Kidney epithelial cell (primary cell): ENCODE measurements at places on chromosomes 4 and X. TPM values are rescaled to one million over a fixed set of nuclear protein-coding genes. Genes with fewer than 3 reads are reported as not detected.

Gene TCEAL6
- total RNA-seq, result not detected in 2 replicates

Gene GDPD2
- 0.07 TPM in 1 of 2 replicates, not detected in the other for total RNA-seq

Gene PRKX
- total RNA-seq, result 20.1 and 34.0 TPM in 2 replicates

Gene SORBS2
- 18.8 and 21.4 TPM in 2 replicates for total RNA-seq

Gene CCDC160
- 0.21 and 0.63 TPM in 2 replicates for total RNA-seq

Gene BST1
- 3.4 and 4.9 TPM in 2 replicates for total RNA-seq

Gene CTAG2
- not detected in 2 replicates for total RNA-seq

Gene HS6ST2
- total RNA-seq, result 6.6 and 8.4 TPM in 2 replicates

Gene NWD2
- 0.04 and 0.07 TPM in 2 replicates for total RNA-seq

Gene TRMT2B
- 14.2 and 20.2 TPM in 2 replicates for total RNA-seq

Gene TMPRSS11B
- not detected in 2 replicates for total RNA-seq

Gene EMD
- 56.2 and 60.5 TPM in 2 replicates for total RNA-seq

Gene F8A3
- 0.14 TPM in 1 of 2 replicates, not detected in the other for total RNA-seq

Gene SLITRK4
- total RNA-seq, result 3.4 and 5.1 TPM in 2 replicates

Gene USP9X
- 53.7 and 56.3 TPM in 2 replicates for total RNA-seq

DNA sequence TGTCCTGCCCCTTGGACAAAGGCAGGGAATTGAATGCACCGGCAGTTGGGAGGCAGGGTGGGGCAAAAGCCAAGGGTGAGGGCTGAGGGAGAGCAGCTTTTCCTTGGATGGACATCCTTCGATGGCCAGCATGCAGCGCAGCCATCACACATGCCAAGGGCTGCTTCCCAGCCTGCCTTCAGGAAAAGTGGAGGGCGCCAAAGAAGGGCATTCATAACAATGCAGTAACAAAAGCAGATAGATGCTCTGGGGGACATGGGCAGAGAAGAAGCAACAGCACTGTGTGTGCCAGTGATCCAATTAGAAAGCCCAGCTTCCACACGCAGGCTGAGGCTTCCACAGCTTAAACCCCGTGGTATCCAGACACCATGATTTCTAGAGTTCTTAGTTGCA, 71.5 kb downstream of the TSPAN5 start:
- no peak for DNase-seq

DNA sequence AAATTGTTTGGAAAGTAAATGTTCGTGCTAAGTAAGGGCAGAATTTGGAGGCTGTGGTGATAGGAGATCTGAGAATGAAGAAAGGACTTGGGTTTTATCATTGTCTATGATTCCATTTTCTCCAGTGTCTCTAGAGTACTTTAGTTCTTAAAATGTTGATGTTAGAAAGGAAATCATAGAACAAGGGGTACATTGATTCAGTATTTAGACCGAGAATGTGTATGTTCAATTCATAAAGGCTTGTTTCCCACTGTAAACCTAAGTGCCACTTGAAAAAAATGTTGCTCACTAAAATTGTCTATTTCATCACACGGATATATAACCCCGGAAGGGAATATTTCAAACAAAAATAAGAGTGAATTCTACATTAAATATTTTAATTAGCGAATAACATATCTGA, 159.3 kb upstream of the ETNPPL start:
- DNase-seq, result no peak

GRCh38 chr4:98625399-98625798, 33.0 kb downstream of the TSPAN5 start:
- no peak for DNase-seq

GRCh38 chr4:71377561-71377960, 38.7 kb downstream of the SLC4A4 start:
- DNase-seq, result peak; percentile 49

- no peak for DNase-seq
Observed at GRCh38 chrX:104108955-104109354, 3.4 kb upstream of the ZCCHC18 start.

DNA sequence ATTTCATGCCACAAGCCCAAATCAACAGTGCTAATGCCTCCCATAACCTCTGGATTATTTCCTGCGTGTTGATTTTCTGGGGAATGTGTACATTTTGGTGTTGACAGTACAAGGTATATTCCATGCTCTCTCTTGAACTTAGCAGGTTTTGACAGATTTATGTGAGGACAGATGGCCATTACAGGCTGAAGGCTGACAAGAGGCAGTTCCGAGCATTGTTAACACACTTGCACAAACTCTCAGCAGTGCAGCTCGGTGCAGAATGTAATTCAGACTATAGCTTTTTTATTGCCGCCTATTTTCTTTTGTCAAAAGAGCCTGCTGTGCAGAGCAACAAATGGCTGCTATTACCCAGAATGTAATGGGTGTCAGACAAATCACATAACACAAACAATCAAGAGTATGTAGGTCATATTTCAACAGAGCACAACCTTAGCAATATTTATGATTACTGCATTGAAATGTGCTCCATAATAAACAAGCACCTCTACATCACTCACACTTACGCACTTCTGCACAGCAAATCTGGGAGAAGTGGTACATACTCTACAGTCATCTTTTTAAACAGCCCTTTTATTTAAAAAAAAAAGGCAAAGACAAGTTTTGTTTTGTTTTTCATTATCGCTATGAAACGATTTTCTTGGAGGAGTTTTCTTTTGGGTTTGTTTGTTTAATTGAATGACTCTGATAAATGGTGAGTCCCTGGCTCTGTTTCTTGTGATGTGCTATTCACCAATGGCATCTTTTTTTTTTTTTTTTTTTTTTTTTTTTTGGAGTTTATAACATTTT, 71.6 kb downstream of the PPARGC1A start:
- DNase-seq, result no peak

DNA sequence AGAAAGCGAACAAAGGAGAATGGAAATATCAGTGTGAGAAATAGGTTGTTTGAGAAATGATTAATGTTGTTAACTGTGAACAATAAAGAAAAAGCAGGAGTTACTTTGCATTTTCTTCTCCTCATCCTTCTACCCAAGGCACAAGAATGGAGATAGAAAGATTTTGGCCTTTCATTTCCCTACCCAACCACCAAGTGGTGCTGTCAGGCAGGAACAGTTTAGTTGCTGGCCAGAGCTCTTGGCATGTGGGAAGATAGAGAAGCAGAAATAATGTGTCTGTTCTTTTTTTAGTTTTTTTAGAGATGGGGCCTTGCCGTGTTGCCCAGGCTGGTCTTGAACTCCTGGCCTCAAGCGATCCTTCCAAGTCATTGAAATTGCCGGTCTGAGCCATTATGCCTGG, 12.8 kb downstream of the HOPX start:
- DNase-seq, result no peak

DNA sequence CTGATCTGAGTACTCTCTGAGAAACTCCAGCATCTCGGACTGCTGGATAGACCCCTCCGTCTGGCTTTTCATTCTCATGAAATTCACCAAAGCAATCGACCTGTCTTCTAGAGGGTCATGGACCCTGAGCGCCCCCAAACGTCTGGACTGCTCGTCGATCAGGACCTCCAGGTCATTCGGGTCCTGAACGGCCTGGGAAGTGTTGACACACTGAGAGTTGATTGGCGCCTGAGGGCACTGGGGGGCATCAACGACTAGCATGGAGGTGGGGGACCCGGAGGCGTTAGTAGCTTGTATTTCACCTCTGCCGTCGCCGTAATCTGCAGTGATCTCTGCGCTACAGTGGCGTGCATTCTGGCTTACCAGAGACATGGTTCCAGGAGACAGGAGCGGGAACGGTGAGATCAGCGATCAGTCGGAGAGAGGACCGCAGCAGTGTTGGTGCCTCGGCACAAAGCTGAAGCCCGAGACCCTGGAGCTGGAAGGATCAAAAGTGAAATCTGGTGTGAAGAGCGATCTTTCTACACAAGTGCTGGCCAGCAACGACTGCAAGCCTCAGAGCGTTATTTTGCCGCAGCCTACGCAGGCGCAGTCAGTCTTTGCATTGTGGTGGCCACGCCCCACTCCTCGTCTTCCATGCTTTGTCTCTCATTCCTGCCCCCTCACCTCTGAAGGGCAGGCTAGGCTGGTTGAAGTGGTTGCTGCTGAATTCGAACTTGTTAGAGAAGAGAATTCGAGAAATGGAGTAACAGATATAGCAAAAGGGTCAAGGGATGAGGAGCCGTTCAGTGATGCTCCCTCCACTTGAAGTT, at the start of gene MAGEE2:
Gene MAGEE2 (minus strand): TSS at position 575 of the 812 bp plus-strand sequence. CDS start 203 bp downstream, at position 372.
- DNase-seq, result no peak

DNA sequence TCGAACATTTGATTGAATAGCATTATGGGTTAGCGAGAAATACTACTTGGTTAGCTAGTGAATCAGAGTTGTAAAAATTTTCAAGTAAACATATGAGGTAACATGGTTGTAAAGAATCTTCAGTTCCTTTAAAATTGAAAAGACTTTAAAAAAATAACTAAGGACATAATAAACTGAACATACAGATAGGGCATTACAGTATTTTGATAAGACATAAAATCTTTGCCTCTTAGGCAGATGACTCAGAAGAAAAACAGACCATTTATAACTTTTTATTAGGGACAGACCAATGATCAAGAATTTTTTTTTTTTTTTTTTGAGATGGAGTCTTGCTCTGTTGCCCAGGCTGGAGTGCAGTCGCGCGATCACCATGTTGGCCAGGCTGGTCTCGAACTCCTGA, 43.1 kb downstream of the PNMA5 start:
- no peak for DNase-seq

DNA sequence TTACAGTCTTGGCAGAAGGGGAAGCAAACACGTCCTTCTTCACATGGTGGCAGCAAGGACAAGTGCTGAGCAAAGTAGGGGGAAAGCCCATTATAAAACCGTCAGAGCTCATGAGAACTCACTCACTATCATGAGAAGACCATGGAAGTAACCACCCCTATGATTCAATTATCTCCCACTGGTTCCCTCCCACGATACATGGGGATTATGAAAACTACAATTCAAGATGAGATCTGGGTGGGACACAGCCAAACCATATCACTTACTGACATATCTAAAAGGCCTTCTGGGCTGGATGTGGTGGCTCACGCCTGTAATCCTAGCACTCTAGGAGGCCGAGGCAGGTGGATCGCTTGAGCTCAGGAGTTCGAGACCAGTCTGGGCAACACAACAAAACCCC, 117.1 kb upstream of the USP9X start:
- no peak for DNase-seq

- DNase-seq, result no peak
Observed at GRCh38 chrX:132692066-132692465, 203.2 kb upstream of the MBNL3 start.

DNA sequence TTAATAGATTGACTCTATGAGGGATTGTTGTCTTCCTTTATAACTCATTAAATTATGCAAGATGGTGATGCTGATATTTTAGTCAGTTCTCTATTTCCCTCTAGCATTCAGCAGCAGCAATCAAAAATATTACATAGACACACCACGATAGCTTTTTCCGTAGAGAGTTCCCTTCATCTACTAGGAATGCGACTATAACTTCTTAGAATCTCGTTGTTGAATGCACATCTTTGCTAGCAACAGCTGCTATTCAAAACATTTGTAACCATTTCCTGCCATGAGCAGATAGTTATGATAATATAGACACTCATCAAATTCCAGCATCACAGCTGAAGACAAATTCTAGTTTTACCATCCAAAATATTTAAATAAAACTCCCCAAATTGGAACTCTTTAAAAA, 147.4 kb upstream of the FGF13 start:
- no peak for DNase-seq

DNA sequence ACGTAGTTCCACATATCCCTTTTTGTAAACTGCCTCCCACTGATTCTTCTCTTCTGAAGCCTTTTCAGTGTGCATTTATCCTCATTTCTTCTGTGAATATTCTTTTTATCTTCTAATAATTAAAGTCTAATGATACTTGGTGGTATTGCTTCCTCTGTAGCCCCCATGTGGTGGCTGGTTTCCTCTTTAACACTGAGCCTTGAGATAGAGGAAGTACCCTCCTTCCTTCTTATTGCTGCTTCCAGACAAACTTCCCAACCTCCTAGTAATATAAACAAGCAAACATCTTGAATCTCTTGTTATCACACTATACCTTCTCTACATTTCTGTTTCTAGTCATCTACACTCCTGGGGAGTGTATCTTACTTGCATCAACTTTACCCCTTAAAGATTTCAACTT, 310.5 kb upstream of the GIMD1 start:
- no peak for DNase-seq

DNA sequence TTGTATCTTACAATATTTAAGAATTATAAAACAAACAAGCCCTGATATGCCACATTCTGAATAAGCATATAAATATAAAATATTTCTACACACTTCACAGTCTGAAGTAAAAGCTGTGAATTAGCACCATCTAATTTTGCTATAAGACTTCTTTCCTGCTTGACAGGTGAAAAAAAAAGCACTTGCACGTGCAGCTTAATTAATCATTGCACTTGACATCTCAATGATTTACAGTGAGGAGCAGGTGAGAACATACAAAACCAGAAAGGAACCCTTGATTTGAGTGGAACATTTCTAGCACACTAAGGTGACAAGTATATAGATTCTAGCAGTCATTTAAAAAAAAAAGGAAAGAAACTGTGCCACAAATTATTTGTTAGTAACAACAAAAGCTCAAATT, 47.9 kb downstream of the CHIC2 start:
- no peak for DNase-seq

DNA sequence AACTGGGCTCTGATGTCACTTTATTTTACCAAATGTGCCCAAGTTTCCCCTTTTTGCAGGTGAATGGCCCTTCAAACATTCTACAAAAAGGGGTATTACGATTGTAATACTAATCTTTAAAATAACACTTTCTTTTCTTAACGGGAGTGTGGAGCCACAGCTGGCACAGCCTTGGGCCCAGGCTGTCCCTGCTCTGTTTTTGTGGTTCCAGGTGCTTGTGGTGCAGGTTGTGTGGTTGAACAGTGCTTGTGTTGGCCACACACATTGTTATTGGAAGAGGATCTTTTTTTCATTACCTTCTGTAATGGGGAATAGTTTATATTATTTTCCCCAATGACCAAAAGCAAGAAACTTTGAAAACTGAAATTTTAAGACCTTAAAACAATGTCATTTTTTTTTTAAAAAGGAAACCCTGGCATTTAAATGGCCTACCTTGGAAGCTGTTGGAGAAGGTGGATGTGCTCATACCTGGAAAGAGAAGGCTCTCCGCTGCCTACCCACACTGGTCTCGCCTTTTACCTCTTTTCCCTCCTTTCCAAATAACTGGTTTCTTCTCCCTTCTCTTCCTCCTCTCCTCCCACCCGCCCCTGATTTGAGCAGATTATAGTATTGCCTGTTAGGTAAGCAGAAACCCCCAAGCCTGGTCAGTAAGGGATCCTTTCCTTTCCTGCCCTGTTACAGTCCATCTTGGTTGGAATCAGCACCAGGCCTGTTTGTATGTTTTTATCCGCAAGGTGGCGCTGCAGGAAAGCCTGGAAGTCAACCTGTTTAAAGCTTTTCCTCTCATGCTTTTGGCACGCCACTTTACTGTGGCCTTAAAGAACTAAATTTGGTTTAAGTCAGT, 28.6 kb downstream of the HADH start:
- DNase-seq, result peak; percentile 41

- DNase-seq, result no peak
Observed at GRCh38 chrX:134533952-134534351, 74.0 kb downstream of the HPRT1 start.

DNA sequence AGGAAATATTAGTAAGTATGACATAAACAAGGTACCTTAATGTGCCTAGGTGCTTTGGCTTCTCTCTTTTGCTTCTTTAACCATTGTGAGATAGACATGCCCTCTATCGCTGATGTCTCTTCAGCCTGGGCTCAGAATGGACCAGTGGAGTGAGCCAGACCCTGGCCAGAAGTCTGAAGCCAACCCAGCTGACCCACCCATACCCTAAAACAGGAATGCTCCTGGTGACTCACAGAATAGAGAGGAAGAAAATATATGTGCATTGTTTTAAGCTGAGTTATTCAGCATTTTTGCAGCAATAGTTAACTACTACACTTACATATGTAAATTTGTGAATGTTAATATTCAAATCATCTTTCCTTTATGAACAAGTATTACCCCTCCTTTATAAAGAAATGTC, 167.5 kb upstream of the PCDH10 start:
- no peak for DNase-seq
